Motor neuron (in vitro differentiated cells): ENCODE measurements at places on chromosomes 16 and 17. TPM values are rescaled to one million over a fixed set of nuclear protein-coding genes. Genes with fewer than 3 reads are reported as not detected.

Gene DHRS7C
- not detected in 2 replicates for total RNA-seq

GRCh38 chr16:56607109-56607618 is 1.2 kb upstream of the MT2A start:
- ATAC-seq: peak; percentile 1

DNA sequence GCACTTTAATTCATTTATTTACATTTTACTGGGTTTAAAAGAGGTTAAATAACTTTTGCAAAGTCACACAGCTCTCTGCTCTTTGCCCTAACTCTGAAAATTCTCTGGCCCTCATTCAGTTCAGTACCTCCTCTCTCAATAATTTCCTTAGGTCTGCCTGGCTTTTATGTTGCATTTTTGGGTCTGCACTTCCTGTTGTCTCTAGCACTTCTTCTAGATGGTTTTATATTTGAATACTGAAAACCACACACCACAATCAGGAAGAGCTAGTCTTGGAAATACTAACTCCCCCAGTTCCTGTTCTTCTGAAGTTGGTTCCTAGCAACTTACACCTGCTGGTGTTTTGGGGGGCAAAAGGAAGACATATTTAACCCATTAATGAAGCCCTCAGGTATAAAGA is 577.9 kb downstream of the HS3ST4 start:
- no peak for ATAC-seq

DNA sequence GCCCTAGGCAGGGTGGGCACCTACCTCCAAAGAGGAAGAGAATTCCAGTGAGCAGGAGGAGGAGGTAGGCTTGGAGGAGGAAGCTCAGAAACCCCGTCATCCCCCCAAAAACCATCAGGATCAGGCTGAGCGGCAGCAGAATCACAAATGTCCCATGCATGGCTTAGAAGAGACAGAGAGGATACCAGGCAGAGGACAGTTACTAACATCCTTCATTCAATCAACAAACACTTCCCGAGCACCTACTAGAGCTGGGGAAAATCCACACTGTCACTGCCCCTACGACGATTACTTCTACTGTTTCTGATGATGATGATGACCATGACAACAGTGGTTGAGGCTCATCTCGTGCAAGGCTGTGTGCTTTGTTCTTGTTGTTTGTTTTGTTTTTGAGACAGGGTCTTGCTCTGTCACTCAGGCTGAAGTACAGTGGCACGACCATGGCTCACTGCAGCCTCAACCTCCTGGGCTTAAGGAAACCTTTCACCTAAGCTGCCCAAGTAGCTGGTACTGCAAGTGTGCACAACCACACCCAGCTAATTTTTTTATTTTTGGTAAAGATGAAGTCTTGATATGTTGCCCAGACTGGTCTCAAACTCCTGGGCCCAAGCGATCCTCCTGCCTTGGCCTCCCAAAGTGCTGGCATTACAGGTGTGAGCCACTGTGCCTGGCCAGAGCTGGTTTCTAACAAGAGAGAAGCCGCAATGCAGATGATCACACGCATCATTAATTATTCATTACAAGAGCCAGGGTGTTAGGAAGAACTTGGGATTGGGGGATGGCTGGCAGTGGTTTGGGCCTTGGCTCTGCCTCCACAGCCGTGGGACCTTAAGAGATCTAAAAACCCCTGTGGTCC is 18.0 kb downstream of the TMEM114 start:
- ATAC-seq: peak; percentile 8

DNA sequence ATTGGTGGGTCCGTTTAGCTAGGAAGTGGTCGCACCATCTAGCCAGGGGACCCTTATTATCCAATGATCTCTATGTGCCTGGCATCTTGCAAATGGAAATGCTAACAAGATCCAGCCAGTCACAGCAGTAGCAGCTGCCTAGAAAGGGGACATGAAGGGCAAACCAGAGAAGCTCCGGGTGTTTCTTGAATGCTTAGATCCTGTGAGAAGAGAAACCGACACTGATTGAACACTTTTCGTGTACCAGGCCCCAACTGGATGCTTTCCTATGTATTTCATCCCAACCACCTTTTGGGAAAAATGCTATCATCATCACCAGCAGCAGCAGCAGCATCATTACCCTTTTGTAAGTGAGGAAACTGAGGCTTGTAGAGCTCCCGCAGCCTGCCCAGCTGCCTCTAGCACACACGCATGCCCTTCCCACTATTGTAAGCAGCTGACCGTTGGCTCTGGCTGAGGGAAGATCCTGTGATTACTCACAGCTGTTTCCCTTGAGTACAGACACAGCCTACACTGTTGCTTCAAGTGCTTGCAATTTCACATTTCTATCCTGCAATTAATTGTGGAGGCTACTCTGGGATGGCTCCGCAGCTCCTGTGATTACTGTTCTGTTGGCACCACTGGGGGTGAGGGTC is 180.7 kb upstream of the CACNG5 start:
- no peak for ATAC-seq
